ENCODE measurements at places on chromosomes 3 and 15. TPM values are rescaled to one million over a fixed set of nuclear protein-coding genes. Genes with fewer than 3 reads are reported as not detected.

RTP4 gene
- total RNA-seq: 2.4 TPM

TMEM212 gene
- total RNA-seq: not detected

CILP gene
- 0.04 TPM for total RNA-seq

IMPG2 gene
- 0.20 TPM for total RNA-seq

CCNB2 gene
- 30.3 TPM for total RNA-seq

DYNLT2B gene
- total RNA-seq: 10.7 TPM

- no peaks in the 10 kb centered on the region for H3K36me3 ChIP-seq
- no peak overlapping the region for H3K27ac ChIP-seq
- no peak overlapping the region for H3K4me3 ChIP-seq
- DNase-seq: no peak
- H3K27me3 ChIP-seq: no peaks in the 10 kb centered on the region
- peaks cover 60% of the 10 kb centered on the region for H3K4me1 ChIP-seq
These were observed 11.1 kb downstream of the TNK2 start for GRCh38 chr3:195897081-195897852.

DNA sequence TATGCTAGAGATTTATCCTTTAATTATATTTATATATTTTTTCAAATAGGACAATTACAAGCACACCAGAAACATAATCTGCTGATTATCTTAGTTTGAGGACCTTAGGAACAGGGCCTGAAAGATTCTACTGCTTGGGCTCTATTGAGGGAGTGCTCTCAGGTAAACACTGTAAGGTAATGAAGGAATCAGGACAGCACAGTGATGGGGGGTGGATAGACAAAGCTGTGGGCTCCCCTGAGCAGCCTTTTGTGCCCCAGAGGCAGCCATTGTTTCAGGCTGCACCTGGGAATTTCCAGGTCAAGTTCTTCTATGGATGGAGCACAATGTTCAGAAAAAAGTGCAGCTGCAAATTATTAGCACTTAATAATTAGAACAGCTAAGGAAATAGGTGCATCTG lies 848.0 kb upstream of the CADM2 start:
- DNase-seq: no peak
- no peak overlapping the region for H3K27ac ChIP-seq
- H3K4me1 ChIP-seq: no peaks in the 10 kb centered on the region
- H3K27me3 ChIP-seq: no peaks in the 10 kb centered on the region
- H3K4me3 ChIP-seq: no peak overlapping the region

GRCh38 chr3:100244264-100244663 lies 16.5 kb upstream of the TBC1D23 start:
- no peaks in the 10 kb centered on the region for H3K4me1 ChIP-seq
- H3K4me3 ChIP-seq: no peak overlapping the region
- no peak for DNase-seq
- H3K27me3 ChIP-seq: no peaks in the 10 kb centered on the region
- H3K27ac ChIP-seq: no peak overlapping the region

GRCh38 chr3:126486360-126486847 lies 10.7 kb upstream of the ZXDC start:
- H3K27me3 ChIP-seq: no peaks in the 10 kb centered on the region
- H3K36me3 ChIP-seq: no peaks in the 10 kb centered on the region
- no peak overlapping the region for H3K4me3 ChIP-seq
- peaks cover 9% of the 10 kb centered on the region for H3K4me1 ChIP-seq
- DNase-seq: no peak

DNA sequence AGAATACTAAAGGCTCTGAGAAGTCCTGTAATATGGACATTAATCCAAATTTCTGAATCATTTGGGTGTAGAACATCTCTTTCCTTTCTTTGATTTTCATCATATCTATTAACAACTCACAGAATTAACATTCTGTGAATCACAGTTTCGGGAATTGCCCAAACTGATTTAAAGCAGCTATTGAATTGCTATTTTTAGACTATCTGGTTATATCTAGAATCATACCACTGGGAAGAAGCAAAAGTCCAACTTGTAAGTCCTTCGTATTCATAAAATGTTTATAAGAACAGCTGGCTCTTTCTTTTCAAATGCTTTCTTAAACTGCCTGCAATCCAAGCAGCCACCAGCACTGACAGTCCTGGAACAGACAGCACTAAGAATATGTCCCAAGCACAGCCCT lies 733.0 kb downstream of the NTRK3 start:
- no peaks in the 10 kb centered on the region for H3K4me1 ChIP-seq
- H3K27ac ChIP-seq: no peak overlapping the region

GRCh38 chr3:172678068-172678467 lies 32.8 kb downstream of the NCEH1 start:
- H3K4me3 ChIP-seq: no peak overlapping the region
- no peak overlapping the region for H3K27ac ChIP-seq
- no peaks in the 10 kb centered on the region for H3K27me3 ChIP-seq
- no peak for DNase-seq

GRCh38 chr3:153162513-153163392 lies 727 bp downstream of the RAP2B start:
- peak overlapping the region; percentile 97 for H3K4me3 ChIP-seq
- H3K4me1 ChIP-seq: peaks cover 40% of the 10 kb centered on the region
- no peaks in the 10 kb centered on the region for H3K27me3 ChIP-seq
- H3K27ac ChIP-seq: peak overlapping the region; percentile 73
- DNase-seq: peak; percentile 35

GRCh38 chr3:132758740-132759139 lies 36.5 kb upstream of the NPHP3 start:
- no peaks in the 10 kb centered on the region for H3K36me3 ChIP-seq
- H3K4me1 ChIP-seq: no peaks in the 10 kb centered on the region
- no peak overlapping the region for H3K27ac ChIP-seq
- H3K27me3 ChIP-seq: no peaks in the 10 kb centered on the region
- no peak for DNase-seq

DNA sequence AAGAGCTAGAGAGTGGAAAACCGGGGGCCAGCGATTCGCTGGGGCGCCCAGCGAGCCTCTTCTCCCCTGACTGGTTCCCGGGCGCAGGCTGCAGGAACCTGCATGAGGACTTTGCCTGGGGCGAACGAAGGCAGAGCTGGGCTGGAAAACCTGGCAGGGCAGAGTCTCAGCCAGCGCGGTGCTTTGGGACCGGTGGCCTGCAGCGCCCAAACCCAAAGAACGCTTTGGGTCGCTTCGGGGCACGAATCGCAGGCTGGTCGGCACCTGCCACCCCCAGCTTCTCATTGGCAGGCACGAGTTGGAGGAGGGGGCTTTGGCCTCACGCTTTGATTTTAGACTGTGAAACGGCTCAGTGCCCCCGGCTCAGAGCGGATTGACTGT lies 3.0 kb downstream of the ONECUT1 start:
- peaks cover 14% of the 10 kb centered on the region for H3K4me1 ChIP-seq
- H3K4me3 ChIP-seq: no peak overlapping the region
- no peaks in the 10 kb centered on the region for H3K36me3 ChIP-seq
- peaks cover 73% of the 10 kb centered on the region for H3K27me3 ChIP-seq
- H3K27ac ChIP-seq: no peak overlapping the region

Measured in CD8-positive, alpha-beta memory T cell (primary cell).